ENCODE measurements at places on chromosomes 5 and 9.

GRCh38 chr5:166834246-166834645, 1457.2 kb upstream of the WWC1 start:
- DNase-seq, result no peak

- peak; percentile 85 for DNase-seq
Observed at GRCh38 chr5:58060996-58061395, 398.9 kb downstream of the PLK2 start.

DNA sequence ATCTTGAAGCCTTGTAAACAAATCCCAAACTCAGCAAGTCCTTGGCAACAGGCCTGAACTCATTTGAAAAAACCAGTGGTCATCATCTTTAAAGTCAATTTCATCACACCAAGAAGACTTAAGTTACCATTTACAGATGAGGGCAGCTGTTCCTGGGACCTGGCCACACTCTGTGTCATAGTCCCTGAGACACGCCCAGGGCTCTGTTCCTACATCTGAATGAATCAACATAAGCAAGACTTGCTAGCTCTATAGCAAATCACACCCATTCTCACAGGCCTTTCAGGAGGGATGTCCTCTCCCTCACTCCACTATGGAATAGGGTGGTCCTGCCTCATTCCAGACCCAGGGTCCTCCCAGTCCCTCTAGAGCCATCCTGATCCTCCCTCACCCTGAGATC, 142.8 kb downstream of the NSG2 start:
- DNase-seq, result no peak

- DNase-seq, result peak; percentile 87
Observed at GRCh38 chr5:134004626-134005416, at the start of gene VDAC1. VDAC1 (minus strand) TSS chr5:134004975; CDS start chr5:133993012, 11,963 bp downstream.

- no peak for DNase-seq
Observed at GRCh38 chr5:24643156-24643555, 1.6 kb downstream of the CDH10 start.

DNA sequence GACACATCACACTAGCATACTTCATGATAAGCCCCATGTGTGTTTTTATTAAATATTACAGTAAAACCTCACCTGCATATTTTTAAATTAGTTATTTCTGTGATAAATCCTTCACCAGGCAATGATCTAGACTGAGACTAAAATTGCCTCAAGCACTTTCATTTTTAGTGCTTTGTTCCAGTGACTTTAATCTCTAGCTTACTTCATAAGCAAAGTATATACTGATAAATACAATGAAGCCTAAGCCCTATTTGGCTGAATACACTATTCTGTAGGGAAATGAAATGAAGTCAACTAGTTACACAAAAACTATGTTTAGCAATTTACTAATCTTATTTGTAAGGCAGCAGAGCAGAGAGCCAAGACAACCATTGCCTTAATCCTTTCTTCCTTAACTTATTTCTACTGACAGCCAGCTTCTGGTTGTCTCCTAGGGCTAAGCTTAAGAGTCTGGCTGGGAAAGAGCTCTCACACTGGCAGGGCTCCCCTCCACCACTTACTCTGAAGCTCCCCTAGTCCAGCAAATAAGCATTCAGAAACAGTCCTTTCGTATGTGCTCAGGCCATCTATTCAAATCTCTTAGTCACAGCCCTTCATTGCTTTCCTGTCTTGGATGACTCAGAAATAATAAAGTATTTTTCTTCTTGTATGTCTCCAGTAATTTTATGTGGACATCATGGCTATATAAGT, 31.4 kb upstream of the MTAP start:
- DNase-seq, result peak; percentile 88

- DNase-seq, result no peak
Observed at GRCh38 chr9:136079211-136079915, 15.7 kb downstream of the NACC2 start.

DNA sequence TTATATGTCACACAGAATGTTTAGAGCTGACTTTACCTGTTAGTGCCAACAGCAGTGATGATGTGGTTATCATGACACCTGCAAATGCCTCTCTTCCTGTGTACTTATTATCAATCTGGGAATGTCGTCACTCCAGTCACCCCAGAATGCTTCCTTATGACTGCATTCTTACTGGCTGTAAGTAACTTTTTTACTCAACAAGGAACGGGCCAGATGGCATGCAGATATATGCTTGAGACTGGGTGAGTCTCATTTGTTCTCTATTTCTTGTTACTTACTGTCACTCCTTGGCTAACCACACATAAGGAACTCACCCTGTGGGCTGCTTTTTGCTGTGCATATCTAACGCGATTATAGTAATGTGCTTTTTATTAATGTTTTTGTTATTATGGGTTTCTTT, 385.5 kb upstream of the MEF2C start:
- DNase-seq, result peak; percentile 41

DNA sequence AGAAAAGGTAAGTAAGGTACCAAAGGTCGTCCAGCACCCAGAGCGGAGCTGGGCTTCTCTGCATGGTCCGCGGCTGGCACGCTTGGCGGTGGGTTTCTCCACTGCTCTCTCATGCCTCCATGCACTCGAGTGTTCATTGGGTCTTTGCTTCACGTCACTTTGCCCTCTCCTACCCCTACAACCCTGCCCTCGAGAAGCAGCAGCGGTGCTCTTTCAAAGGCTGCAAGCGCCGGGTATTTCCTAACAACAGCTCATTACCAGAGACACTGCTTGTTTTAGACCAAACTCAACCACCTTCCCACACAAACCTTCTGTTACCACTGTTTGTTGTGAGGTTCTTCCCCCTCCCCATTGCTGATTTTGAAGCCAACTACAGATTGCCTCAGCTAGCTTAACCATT, 21.5 kb upstream of the ZBTB34 start:
- no peak for DNase-seq

DNA sequence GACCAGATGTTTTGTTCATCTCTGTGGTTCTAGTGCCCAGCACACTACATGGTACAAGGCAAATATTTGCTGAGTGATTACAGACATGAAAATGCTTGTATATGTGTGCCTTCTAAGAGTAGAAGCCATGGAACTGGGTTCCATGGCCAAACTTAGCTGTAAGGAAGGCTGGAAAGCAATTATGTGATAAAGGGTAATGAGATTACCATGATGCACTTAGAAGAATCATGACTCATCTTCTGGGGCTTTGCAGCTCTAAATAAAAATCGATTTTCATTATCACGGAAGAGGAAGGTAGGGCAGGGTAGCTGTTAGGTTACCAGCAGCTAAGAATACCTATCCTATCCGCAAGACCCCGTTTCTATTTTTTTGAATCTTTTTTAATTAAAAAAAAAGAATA, 28.0 kb downstream of the RFK start:
- no peak for DNase-seq

Data from fibroblast of upper back skin (primary cell).